Right lung (tissue), 10 donors: ENCODE measurements at places on chromosomes 16 and 17. TPM values are rescaled to one million over a fixed set of nuclear protein-coding genes. Genes with fewer than 3 reads are reported as not detected.

DNA sequence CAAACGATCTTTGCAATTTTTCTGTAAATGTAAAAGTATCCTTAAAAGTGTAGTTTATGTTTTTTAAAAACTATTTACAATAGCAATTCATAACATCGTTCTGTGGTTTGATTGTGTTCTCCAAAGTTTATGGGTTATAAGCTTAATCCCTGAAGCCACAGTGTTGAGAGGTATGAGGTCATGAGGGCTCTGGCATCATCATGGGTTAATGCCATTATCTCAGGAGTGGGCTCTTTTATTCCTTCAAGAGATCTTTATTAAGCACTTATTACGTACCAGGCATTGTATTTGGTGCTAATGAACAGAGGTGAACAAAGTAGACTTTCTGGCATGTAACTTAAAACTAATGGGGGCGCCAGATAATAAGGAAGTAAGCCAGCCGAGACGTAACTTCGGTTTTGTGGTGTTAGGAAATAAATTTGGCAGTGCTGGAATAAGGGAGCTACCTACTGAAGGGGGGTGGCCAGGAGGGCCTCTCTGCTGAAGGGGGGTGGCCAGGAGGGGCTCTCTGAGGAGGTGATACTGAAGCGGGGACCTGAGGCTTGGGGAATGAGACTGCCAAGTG lies 158.1 kb downstream of the VPS53 start:
- no peak for DNase-seq

The ELP5 gene
- 40.5 TPM for polyA plus RNA-seq

GRCh38 chr17:79919164-79919585 lies 79.9 kb upstream of the CBX4 start:
- no peak for DNase-seq

- DNase-seq, result peak; percentile 42
Observed at GRCh38 chr16:23060458-23061320, 88.6 kb downstream of the USP31 start.

- no peak for DNase-seq
Observed at GRCh38 chr16:4496305-4496704, 20.1 kb downstream of the HMOX2 start.

The ZNF598 gene
- polyA plus RNA-seq, result 16.6 TPM

- DNase-seq, result no peak
Observed at GRCh38 chr16:50945171-50945570, 203.3 kb downstream of the CYLD start.

DNA sequence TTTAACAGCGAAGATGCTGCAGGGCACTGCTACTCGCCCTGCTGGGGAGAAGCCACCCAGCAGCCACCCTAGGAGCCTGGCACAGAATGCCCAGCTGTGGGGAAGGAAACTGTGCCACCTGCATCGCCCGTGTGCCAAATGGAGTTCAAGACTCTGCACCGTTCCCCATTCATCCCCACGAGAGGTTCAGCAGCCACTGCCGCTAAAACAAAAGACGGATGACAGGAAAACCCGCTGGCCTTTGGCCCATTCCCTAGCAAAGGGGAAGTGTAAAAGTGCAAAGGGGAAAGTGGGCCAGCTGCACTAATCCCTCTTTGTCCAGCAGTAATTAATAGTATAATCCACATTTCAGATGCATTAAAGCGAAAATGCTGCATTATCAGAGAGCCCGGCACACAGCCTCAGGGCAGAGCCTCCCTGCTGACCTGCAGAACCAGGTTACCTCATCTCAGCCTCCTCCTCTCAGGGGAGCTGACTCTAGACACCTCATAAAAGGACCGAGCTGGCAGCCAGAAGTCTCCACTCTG lies 37.7 kb downstream of the ZFHX3 start:
- DNase-seq, result no peak

DNA sequence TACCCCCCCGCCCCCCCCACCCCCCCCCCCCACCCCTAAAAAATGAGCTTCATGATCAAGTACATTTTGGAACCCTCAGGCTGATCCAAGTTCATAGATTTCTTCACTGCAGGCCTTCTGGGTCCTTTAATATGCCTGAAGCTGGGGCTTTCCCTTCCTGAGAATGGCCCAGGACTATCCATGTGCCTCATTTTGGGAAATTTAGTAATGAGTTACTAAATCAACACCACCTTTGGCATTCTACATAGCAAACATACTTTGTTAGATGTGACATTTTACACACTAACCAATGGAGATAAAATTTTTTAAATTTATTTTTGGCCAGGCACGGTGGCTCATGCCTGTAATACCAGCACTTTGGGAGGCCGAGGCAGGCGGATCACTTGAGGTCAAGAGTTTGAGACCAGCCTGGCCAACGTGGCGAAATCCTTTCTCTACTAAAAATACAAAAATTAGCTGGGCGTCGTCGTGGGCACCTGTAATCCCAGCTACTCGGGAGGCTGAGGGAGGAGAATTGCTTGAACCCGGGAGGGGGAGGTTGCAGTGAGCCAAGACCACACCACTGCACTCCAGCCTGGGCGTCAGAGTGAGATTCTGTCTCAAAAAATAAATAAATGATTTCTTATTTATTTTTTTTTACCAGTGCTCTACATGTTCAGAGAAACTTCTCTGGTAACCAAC lies 14.0 kb downstream of the HERPUD1 start:
- no peak for DNase-seq

DNA sequence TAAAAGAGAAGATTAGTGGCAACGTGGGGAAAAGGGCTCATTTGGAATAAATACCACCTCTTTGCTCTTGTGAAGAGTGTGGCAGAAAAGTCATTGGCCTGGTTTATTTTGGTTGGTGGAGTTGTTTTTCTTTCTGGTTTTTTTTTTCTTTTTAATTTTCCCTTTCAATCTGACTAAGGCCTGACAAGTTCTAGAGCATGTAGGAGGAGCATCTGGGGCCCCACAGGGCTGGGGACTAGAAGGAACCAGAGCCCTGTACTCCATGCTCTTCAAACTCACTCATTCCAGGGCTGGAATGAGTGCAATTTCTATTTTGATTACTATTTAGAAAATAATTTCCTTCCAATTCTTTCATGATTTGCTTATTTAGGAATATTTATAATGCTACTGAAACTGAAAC lies 13.3 kb downstream of the IRX5 start:
- DNase-seq, result no peak

The C17orf50 gene
- not detected for polyA plus RNA-seq
